ENCODE measurements at places on chromosomes 16 and 17. TPM values are rescaled to one million over a fixed set of nuclear protein-coding genes. Genes with fewer than 3 reads are reported as not detected.

DNA sequence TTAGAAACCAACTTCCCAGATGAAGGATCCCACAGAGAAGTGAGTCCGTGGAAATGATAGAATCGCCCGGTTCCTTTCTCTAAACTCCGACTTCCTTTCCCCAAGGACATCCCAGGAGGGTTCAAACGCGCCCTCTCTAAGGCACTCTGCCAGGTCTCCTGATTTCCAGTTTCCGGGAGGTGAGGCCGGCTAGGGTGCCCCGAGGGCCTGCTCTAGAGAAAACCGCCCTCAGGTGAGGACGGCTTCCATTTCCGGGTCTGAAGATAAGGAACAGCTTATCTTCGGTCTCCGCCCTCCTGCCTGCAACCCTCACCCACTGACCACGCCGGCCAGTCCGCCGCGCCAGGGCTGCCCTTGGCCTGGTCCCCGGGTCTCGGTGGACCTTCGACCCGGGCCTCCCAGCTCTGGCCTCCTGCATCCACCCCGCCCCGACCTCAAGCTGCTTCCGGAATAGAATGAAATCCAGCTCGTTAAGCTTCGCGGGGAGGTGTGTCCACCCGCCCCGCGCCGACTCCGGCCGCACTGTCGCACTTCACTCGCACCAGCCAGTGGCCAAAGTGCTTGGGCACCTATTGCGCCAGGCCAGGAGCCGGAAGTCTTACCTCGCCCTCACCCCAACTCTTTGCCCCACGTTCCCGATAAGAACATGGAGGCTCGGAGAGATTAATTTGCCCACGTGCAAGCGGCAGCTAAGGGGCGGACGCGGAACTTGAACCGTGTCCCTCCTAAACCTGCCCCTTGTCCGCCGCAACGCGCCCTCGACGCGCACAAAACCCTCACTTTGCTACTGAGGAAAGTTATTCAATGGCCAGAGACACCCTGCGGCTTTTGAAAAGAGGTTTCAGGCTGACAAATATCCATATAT, 836 bp upstream of the MMP15 start:
- no peak for DNase-seq

DNA sequence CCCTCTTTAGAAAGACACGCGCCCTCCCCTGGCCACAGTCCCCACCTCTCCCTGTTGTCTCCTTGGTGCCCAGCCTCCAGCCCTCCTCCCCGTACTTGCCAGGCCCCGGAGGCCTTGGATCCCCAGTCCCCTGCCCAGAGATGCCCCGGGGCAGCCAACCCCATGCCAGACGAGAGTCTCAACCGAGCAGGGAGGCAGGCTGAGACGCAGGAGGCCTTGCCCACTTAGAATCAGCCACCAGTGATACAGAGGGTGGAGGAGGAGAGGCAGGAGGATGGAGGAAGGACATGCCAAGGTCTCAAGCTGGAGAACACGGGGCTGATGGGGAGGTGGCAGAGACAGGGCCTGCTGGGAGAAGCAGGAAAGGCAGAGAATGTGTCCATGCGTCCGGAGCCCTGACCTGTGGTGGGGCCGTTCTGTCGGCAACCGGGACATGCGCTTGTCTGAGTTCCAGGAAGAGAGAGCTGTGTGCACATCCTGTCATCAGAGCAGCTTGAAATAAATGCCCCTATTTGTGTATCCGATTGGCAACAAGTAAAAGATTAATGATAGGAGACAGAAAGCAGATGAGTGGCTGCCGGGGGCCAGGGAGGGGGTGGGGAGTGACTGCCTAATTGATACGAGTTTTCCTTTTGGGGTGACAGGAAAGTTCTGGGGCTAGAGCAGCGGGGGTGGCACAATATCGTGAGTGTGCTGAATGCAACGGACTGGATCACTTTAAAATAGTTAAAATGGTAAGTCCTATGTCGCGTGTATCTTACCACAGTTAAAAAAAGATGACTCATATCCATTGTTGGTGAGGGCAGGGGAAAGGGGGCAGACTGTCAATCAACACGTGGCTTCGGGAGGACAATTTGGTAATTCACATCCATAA, 44.7 kb upstream of the MEAK7 start:
- DNase-seq: no peak

GRCh38 chr16:89067677-89068443, 25.8 kb upstream of the ACSF3 start:
- DNase-seq: no peak

DNA sequence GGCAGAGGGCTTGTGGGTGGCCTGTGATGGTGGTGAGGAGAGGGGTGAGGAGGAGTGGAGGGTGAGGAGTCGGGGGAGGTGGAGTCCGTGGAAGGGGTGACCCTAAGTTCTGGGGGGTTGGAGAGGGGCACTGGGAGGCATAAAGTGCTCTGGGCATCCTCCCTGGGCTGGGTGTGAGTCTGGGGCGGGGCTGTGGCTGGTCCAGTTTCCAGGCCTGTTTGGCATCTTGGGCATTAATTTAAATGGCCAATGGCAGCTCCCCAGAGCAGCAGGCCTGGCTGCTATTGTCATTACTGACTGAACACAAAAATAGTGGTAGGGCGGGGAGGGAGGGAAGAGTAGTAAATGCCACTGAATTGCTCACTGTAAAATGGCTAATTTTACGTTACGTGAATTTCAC, 7.7 kb upstream of the ARHGAP23 start:
- DNase-seq: no peak

DNA sequence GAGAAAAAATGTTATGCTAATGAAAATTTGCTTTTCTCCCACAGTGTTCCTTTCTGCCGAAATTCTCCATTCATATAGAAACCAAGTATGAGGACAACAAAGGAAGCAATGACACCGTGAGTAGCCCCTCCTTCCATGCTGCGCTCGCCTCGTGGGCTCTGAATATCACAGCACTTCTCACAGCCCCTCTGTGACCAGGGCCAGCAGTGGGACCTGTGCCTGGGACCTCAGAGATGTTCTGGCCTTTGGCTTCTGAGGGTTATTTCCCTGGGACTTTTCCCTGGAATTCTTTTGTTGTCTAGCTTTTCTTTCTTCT, 139.6 kb upstream of the NOL11 start:
- no peak for DNase-seq

DNA sequence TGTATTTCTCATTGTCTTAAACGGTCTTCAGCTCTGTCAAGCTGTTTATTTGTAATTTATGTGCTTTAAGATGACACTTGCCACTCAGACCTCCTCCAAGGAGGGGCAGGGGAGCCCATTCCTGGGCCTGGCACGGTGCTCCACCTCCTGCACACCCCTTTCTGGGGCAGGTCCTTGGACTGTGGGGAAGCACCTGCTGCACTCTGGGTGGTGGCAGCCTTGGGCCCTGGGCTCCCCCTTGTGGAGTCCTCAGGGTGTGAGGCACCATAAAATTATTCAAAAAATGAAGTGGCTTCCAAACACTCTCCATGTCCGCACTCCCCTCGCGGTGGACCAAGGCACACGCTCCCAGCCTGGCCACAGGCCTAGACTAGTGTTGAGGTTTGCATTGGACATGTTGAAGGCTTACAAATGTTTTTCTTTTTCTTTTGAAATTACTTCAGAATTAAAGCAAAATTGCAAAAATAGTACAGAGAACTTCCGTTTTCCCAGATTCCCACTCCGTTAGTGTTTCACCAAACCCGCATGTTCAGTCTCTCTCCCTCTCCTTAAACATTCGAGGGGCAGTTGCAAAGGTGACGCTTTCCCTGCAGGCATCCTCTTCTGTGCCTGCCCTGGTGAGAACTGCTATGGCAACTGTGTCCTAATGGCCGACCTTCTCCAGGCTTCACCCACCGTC, 32.4 kb downstream of the FOXK2 start:
- DNase-seq: peak; percentile 59

DNA sequence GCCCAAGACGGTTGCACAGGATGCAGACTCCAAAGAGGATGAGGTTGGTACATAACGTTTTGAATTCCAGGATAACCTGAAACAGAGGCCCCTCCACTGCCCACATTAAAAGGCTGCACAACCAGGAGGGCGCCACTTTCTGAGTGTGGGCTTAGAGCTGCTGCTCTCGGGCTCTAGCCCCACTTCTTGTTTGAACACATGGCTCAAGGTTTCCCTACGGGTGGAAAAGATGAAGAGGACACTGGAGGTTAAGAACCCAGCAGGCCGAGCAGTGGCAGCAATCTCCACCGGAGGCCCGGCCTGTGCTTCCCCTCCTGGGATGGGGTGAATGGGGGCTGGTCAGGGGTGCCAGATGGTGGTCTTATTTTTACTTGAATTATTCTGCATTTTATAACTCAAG, 8.0 kb upstream of the TRAP1 start:
- DNase-seq: no peak

GRCh38 chr17:54900457-54901229, at the start of gene TOM1L1:
TSS of gene TOM1L1 (plus strand) at chr17:54900852. CDS start at chr17:54900866, 14 bp downstream.
- peak; percentile 83 for DNase-seq

DNA sequence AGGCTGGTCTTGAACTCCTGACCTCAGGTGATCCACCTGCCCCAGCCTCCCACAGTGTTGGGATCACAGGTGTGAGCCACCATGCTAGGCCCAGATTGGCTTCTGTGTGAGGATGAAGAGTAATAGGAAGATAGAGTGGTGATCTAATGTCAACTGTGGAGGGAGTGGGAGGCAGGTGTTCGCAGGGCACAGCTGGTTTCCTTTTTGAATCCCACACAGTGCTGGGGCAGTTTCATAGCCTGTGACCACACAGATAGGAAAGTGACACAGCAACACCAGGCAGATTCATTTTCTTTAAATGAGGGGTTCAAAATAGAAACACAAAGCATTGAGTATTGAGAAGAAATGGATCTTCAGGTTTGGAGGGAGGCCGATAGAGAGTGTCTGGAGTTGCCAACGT, 540.3 kb downstream of the WWOX start:
- DNase-seq: no peak

- no peak for DNase-seq
Measured at GRCh38 chr16:75593825-75594820, 27.9 kb downstream of the GABARAPL2 start.

OR3A1 gene
- not detected for total RNA-seq

MYO15B gene
- total RNA-seq: 1.2 TPM

ERAL1 gene
- total RNA-seq: 30.9 TPM

CFAP97D1 gene
- total RNA-seq: 0.09 TPM

NF1 gene
- 33.6 TPM for total RNA-seq
